ENCODE measurements at places on chromosomes 1 and 21.

DNA sequence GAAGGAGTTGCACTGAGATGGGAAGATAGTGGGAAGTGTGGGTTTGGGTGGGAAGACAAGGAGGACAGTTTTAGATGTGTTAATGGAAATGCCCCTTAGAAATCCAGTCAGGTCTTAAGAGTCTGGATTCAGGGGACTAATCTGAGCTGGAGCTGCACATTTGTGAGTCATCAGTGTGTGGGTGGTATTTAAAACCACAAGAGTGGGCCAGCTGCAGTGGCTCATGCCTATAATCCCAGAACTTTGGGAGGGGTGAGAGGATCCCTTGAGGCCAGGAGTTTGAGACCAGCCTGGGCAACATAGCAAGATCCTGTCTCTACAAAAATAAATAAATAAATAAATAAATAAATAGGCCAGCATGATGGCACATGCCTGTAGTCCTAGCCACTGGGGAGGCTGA is 40.9 kb upstream of the SLC6A9 start:
- DNase-seq = peak; percentile 90

DNA sequence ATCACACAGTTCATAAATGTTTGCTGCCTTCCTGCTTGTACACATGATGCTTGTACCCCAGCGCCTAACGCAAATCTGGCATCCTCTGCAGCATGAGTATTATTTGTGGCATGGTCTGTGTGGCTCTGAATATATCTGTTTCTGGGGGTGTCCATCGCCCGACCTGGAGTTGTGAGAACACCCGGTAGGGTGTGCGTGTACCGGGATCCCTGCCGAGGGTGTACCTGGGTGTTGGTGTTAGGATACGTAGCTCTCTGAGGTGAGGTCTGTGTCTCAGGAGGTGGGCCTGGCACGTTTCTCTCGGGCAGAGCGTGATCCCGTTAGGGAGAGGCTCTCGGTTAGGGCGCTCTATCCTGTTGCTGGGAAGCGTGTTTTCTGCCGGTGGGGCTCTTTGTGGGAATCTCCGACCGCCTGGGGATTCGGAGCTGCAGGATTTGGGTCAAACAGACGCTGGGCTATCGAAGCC is 10.4 kb upstream of the CDC20 start:
- DNase-seq = no peak

DNA sequence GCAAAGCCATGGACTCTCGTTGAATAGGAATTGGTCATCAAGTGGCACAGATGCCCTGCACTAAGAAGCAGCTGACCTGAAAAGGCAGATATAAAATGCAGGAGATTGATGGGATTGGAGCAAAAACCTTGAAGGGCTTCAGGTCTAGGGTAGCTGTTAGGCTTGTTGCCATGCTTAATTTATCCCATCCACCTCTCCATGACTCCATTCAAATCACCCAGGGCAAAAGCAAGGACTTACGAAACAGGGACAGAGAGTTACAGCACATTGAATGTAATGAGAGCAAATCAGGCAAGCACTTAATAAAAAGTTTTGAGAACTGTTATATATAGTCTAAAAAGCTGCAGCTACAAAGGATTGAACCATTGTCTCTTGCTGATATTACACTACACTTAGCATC is 298.2 kb upstream of the ESRRG start:
- no peak for DNase-seq

- no peak for DNase-seq
These were observed 198.6 kb downstream of the PTPRC start for GRCh38 chr1:198837278-198838021.

GRCh38 chr1:229397762-229398161 is 36.1 kb downstream of the ACTA1 start:
- DNase-seq = no peak

- no peak for DNase-seq
These were observed 2.8 kb upstream of the INPP5B start for GRCh38 chr1:37949524-37950152.

DNA sequence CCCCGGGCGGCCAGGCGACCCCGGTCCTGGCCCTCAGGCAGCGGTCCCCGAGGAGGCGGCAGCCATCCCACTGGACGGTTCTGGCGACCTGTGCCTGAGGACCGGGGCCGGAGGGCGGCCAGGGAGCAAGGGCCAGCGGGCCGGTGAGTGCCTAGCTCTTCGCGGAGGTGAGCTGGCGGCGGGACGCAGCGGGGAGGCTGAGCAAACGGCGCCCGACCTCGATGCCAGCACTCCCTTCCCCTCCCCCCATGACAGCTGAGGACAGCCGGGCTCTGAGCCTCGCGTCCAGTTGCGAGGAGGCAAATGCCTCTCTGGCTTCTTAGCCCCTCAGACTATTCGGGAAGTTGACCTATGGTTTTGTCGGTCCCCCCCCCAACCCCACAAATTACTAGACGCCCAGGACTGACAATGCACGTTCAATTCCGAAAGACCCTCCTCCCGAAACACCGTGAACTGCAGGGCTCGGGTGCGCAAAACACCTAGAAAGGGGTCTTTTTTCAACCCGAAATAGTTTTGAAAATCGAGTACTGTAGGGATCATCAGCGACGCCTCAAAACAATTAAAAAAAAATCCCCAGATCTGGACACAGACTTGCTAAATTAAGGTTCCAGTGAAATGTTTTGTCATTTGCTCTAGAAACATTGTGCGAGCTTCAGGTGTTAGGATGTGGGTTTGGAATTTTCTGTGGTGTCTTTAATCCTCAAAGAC is 8.3 kb downstream of the CDKN2C start:
- peak; percentile 73 for DNase-seq

GRCh38 chr1:21258331-21259134 is 31.7 kb downstream of the ECE1 start:
- no peak for DNase-seq

GRCh38 chr1:76237211-76237610 is 162.7 kb downstream of the ST6GALNAC3 start:
- no peak for DNase-seq

DNA sequence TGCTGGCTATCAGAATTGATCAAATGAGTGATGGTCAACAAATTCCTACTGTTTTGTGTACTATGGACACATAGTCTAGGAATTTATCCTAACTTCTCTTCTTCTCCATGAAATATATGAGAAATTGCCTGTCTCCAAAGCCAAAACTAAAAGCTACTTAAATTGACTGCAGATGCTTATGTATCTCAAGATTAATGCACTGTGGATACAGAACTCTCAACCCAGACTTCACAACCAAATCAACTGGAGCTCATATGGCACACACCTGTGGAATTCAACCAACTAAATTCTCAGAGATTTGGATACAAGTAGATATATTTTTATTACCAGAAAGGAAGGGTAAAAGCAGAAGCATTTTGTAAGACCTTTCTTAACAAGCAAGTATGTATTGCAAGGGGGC is 566.1 kb downstream of the LTN1 start:
- DNase-seq = no peak

DNA sequence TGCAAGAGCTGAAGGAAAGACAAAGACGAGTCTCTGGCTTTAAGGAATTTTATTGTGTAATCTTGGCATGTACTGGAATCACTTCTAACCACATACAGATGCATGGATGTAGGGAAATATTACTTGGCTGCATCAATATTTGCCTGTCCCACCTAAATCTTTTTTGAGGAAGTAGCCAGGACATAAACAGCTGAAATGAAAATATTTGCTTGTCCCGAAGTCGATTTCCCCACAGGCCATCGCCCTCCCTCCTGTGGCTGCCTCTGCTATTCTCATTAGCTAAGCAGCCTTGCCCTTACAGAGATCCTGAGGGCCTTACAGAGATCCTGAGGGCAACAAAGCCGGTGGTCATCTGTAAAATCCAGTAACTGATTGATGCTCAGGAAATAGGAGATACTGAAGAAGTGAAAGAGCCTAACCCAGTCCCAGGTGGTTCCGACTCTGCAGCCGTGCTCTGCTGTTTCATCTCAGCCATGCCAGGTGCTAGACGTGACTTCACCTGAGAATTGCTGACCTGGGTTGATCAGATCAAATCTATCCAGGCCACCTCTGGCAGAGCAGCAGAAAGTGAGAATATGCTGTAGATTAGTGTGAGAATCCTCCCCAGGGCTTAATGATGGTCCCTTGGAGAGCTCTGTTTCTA is 25.5 kb downstream of the MAN1C1 start:
- no peak for DNase-seq

DNA sequence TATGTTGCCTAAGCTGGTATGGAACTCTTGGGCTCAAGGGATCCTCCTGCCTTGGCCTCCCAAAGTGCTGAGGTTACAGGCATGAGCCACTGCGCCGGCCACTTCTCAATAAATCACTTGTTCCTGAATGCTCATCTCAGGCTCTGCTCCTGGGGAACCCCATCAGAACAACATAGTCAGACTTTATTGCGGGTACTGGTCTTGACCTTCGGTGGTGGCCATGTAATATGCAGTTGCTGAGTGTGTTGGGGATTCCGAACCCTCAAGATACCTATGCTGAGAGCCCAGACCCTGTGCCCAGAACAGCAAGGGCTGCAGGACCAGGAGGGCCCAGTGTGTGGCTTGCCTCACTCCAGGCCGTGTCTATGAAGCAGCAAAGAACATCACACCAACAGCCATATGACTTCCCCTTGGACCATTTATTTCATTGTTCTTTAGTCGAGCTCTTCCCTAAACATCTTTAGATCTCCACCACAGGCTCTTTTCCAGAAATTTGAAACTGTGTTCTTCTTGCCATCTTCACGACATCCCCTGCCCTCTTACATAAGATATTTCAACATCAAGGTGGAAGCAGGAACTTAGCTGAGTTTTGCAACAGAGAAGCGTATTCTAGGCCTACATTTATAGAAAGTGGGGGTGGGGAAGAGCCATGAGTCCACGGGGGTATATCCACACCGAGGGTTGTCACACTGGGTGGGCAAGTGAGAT is 12.7 kb upstream of the SDHB start:
- DNase-seq = no peak

DNA sequence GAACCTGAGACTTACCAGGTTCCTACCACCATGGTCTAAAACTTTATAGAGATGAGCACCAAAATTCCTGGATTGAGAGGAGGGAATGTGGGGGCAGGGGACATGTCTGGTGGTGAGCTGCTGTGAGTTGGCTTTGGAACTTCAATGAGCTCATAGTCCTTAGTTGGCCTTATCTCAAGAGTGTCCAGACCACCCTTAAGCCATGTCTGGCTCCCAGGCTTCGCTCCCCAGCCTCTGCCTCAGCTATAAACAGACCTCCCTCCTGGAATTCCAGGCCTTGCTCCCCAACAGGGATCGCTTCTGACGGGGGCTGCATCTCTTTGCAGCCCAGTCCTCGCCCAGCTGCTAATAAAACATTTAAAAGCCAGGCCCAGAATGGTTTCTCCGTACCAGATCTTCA is 19.5 kb downstream of the ATF3 start:
- DNase-seq = no peak

GRCh38 chr1:210235363-210236053 is 2.9 kb downstream of the SERTAD4 start:
- no peak for DNase-seq

GRCh38 chr1:188128761-188129160 is 1300.0 kb downstream of the PLA2G4A start:
- peak; percentile 3 for DNase-seq

- DNase-seq = no peak
These were observed 42.6 kb upstream of the A3GALT2 start for GRCh38 chr1:33363470-33363861.

DNA sequence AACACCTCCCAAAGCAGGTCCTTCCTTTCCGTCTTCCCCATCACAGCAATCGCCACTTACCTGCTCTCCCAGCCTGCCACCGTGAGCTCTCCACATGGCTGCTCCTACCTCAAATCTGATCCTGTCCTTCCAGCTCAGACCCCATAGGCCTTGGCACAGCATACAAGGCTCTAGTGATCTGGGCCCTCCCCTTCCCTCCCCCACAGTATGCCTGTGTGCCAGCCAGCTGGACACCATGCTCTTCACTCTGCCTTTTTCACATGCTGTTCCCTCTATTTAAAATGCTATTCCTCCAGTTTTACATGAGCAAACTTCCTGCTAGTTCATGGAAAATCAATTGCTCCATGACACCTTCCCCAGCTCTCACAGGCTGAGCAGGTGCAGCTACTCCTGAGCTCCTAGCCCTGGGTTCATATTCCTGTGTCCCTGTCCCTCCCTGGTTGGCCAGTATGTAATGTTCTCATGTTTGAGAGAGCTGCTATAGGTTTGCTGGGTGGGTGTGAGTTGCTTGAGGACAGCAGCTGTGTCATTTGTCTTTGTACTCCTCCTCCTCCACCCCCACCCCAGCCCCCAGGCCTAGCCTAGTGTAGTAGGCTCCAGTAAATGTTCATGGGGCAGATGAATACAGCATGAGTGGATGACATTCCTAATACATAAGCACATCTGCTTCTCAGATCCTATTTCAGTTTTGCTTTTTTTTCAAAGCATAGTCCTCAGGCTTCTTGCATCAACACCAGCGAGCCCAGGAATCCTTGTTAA is 6.3 kb upstream of the TNNT2 start:
- DNase-seq = peak; percentile 94

GRCh38 chr1:181711820-181712219 is 228.5 kb downstream of the CACNA1E start:
- DNase-seq = no peak

Measured in HT1080 (cell line).